HFFc6 (cell line): ENCODE measurements at places on chromosomes 2 and 18. TPM values are rescaled to one million over a fixed set of nuclear protein-coding genes. Genes with fewer than 3 reads are reported as not detected.

The PLEK gene
- not detected in 3 replicates for total RNA-seq

The RBM43 gene
- 3.8 to 8.2 TPM (median 5.2 TPM) in 3 replicates for total RNA-seq

The SPHKAP gene
- 0.54 to 0.89 TPM (median 0.87 TPM) in 3 replicates for total RNA-seq

The M1AP gene
- 0.15 to 0.34 TPM (median 0.17 TPM) in 3 replicates for total RNA-seq

The SLC11A1 gene
- 0.05 to 0.15 TPM (median 0.12 TPM) in 3 replicates for total RNA-seq

The FAM124B gene
- total RNA-seq, result not detected in 2 replicates

DNA sequence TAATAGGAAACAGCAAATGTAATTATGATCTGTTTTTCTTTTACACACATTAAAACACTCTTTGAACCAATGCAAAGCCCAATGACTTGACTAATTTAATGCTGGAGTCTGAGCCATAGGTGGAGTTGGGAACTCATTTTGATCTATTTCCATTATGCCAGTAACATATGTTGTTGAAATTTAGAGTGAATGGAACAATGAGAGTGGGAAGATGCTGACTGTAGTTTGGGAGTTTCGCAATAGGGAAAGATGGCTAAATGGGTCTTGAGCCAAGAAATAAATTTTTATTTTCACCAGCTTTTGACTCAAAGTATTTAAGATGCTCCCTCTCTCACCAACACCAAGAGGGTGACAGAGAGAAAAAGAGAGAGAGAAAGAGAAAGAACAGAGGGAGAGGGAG is 246.7 kb downstream of the DLGAP1 start:
- H3K27me3 ChIP-seq, result no peaks in the 10 kb centered on the region
- no peaks in the 10 kb centered on the region for H3K4me1 ChIP-seq
- H3K4me3 ChIP-seq, result no peak overlapping the region
- DNase-seq, result no peak
- no peaks in the 10 kb centered on the region; the same call in 1 of the 2 replicates for H3K36me3 ChIP-seq

GRCh38 chr2:236870370-236870769 is 215.3 kb upstream of the COPS8 start:
- H3K4me1 ChIP-seq, result peaks cover 57% of the 10 kb centered on the region
- H3K27me3 ChIP-seq, result no peaks in the 10 kb centered on the region; the same call in 1 of the 2 replicates
- no peak overlapping the region for H3K4me3 ChIP-seq
- H3K36me3 ChIP-seq, result peaks cover 13% of the 10 kb centered on the region
- no peak for DNase-seq

GRCh38 chr2:29841386-29842004 is 79.9 kb downstream of the ALK start:
- H3K36me3 ChIP-seq, result no peaks in the 10 kb centered on the region
- no peaks in the 10 kb centered on the region for H3K4me1 ChIP-seq

DNA sequence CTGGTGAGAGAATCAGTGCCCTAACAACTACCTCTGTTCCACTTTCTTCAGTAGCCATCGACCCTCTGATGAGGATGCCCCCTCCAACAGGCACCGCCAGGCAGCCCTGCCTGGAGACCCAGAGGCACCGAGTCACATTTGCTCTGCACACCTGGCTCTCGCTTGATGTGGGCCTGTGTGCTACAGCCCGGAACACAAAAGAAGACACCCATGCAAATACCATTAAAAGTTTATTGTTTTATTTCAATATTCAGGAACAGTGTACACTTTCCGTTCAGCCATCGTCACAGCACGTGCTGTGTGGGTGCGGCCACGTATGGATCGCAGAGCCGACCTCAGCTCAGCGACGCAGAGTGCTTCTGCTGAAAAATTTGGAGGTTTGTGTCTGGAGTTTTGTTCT is 154.0 kb downstream of the MBP start:
- no peaks in the 10 kb centered on the region for H3K4me1 ChIP-seq
- no peak overlapping the region for H3K27ac ChIP-seq
- peaks cover 8% of the 10 kb centered on the region; the same call in 1 of the 2 replicates for H3K36me3 ChIP-seq
- peaks cover 2% of the 10 kb centered on the region; the same call in 1 of the 2 replicates for H3K27me3 ChIP-seq

- DNase-seq, result no peak
- H3K4me1 ChIP-seq, result peaks cover 13% of the 10 kb centered on the region
- H3K36me3 ChIP-seq, result peaks cover 4% of the 10 kb centered on the region; the same call in 1 of the 2 replicates
- peaks cover under 1% of the 10 kb centered on the region; the same call in 1 of the 2 replicates for H3K27me3 ChIP-seq
- no peak overlapping the region for H3K27ac ChIP-seq
These were observed 12.5 kb upstream of the ATIC start for GRCh38 chr2:215299337-215299859.

- no peaks in the 10 kb centered on the region for H3K36me3 ChIP-seq
- H3K4me3 ChIP-seq, result no peak overlapping the region
These were observed 32.5 kb upstream of the MRPS9 start for GRCh38 chr2:105005181-105005951.

DNA sequence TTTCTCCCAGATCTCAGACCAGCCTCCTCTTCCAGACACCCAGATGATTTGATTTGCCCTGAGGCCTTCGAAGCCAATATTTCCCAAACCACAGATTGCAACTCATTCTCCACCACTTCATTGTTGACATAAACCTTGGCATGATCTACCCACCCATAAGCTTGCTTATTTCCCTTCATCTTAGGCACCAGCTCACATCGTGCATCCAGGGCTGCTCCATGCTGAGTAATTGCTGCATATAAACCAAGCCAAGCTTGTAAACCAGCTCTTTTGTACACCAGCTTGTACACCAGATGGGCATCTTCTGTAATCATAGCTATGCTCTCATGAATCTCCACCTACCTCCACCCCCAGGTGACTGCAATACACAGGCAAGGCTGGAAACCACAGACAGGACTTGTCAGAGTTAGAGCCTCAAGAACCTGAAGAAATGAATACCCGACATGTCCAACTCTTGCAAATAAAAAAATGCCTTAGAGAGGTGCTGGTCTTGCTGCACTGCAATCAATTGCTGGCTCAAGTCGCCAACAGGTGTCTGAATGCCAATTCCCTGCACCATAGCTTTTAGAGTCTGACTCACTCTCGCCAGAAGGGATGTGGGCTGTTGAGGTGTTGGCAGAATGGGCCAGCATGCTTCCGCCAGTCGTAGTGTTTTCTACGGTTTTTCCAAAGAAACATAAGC is 31.5 kb downstream of the TRABD2A start:
- H3K4me3 ChIP-seq, result no peak overlapping the region
- H3K27me3 ChIP-seq, result no peaks in the 10 kb centered on the region; the same call in 1 of the 2 replicates
- peaks cover 35% of the 10 kb centered on the region for H3K4me1 ChIP-seq
- H3K36me3 ChIP-seq, result peaks cover 6% of the 10 kb centered on the region; the same call in 1 of the 2 replicates
- DNase-seq, result peak; percentile 56
- H3K27ac ChIP-seq, result peak overlapping the region; percentile 12

GRCh38 chr2:96866986-96867755 is 2.7 kb downstream of the SEMA4C start:
- peaks cover 21% of the 10 kb centered on the region for H3K4me1 ChIP-seq
- H3K27me3 ChIP-seq, result peaks cover 8% of the 10 kb centered on the region; the same call in 1 of the 2 replicates

- DNase-seq, result no peak
- no peaks in the 10 kb centered on the region for H3K36me3 ChIP-seq
- no peak overlapping the region for H3K27ac ChIP-seq
- no peak overlapping the region for H3K4me3 ChIP-seq
These were observed 128.5 kb downstream of the CALCRL start for GRCh38 chr2:187319441-187320108.

DNA sequence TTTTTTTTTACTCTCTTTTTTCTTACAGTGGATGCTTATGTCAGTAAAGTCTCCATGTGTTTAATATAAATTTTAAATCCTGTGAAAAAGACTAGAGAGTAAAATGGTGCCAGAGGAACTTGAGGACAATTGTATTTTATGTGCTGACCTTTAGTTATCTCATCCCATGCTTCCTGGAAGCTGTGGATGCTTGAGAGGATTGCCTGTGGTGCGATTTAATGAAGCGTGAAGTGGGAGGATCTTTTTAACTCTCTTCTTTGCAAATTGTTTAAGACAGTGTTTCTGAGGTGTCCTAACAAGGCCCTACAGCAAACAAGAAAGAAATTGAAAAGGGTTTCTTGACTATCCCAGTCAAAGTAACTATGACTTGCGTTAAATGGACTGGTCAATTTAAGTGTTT is 84.2 kb downstream of the DTNA start:
- H3K4me1 ChIP-seq, result peaks cover 6% of the 10 kb centered on the region; the same call in 1 of the 2 replicates

GRCh38 chr2:128258218-128258617 is 60.5 kb downstream of the HS6ST1 start:
- no peak overlapping the region for H3K4me3 ChIP-seq
- H3K27ac ChIP-seq, result no peak overlapping the region
- no peak for DNase-seq
- H3K36me3 ChIP-seq, result no peaks in the 10 kb centered on the region
- peaks cover 17% of the 10 kb centered on the region; the same call in 1 of the 2 replicates for H3K27me3 ChIP-seq
- peaks cover 11% of the 10 kb centered on the region for H3K4me1 ChIP-seq

- no peak for DNase-seq
- no peaks in the 10 kb centered on the region for H3K4me1 ChIP-seq
- no peak overlapping the region for H3K4me3 ChIP-seq
- H3K27ac ChIP-seq, result no peak overlapping the region
- no peaks in the 10 kb centered on the region for H3K36me3 ChIP-seq
These were observed 198.0 kb downstream of the CDH20 start for GRCh38 chr18:61531182-61531581.

DNA sequence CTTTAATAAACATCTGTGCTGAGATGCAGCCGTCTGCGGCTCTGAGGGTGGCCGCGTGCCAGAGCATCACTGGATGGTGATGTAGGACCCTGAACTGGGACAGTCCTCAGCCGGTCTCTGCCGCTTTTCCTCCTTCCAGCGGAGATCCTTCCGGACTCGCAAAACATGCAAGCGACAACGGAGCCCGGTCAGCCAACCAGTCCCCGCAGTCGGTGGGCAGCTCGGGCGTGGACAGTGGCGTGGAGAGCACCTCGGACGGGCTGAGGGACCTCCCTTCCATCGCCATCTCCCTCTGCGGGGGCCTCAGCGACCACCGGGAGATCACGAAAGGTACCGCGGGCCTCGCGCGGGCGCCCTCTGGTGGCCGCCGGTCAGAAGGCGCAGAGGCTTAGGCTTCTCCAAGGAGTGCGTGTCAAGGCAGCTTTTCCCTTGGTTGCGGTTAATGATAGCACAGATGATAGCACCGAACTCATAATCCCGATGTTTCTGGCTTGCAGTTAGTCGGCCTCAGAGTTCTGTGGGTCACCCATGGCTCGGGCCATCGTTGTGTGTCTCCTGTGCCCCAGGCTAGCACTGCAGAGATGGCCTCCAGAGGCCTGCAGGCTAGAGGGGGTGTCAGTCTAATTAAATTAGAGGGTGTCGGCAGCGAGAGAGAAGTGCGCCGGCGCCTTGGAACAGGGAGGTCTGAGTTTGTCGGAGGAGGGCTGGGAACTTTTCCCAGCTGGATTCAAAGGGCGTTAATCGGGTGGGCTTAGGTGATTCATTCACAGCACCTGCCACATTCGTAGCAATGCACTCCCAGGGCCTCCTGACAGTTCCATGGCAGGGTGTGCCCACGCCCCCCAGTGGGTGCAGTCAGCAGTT is 38.5 kb downstream of the LPIN1 start:
- peak; percentile 67 for DNase-seq
- peaks cover 21% of the 10 kb centered on the region for H3K36me3 ChIP-seq
- peaks cover 8% of the 10 kb centered on the region for H3K4me1 ChIP-seq
- H3K4me3 ChIP-seq, result peak overlapping the region; percentile 34; the same call in 1 of the 2 replicates
- peak overlapping the region; percentile 54 for H3K27ac ChIP-seq

GRCh38 chr2:71466301-71467179 is 13.2 kb downstream of the DYSF start:
- H3K27ac ChIP-seq, result no peak overlapping the region
- no peak for DNase-seq
- H3K27me3 ChIP-seq, result peaks cover 29% of the 10 kb centered on the region
- peak overlapping the region; percentile 89 for H3K4me3 ChIP-seq
- H3K36me3 ChIP-seq, result no peaks in the 10 kb centered on the region
- peaks cover 15% of the 10 kb centered on the region for H3K4me1 ChIP-seq

DNA sequence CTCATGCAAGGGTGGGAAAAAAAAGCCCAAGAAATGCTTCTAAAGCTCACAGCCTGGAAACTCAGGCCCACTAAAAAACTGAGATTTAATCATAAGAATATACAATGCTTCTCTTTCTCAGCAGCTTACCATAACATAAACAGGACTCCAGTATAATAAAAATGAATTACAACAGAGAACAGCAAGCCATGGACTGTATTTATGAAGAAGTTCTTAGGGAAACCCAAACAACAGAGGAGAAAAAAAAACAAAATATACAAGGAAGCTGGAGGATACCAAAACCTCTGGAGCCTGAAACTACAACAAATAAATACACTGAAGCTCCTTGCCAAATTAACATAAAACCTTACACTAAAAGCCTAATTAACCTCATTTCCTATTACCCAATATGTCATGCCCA is 187.8 kb downstream of the RDH14 start:
- peaks cover 37% of the 10 kb centered on the region for H3K4me1 ChIP-seq
- no peaks in the 10 kb centered on the region for H3K27me3 ChIP-seq
- H3K4me3 ChIP-seq, result no peak overlapping the region
- H3K27ac ChIP-seq, result no peak overlapping the region
- no peak for DNase-seq
- no peaks in the 10 kb centered on the region for H3K36me3 ChIP-seq
